SIG-M5 (cell line): ENCODE measurements at places on chromosomes 5 and 9.
A peak's percentile ranks its signal among the peaks of the same experiment; 100 is the strongest.

- DNase-seq = no peak
Measured at GRCh38 chr9:31582071-31582470, 802.4 kb upstream of the ACO1 start.

GRCh38 chr5:139243425-139243970 is 45.3 kb upstream of the SIL1 start:
- DNase-seq = no peak

DNA sequence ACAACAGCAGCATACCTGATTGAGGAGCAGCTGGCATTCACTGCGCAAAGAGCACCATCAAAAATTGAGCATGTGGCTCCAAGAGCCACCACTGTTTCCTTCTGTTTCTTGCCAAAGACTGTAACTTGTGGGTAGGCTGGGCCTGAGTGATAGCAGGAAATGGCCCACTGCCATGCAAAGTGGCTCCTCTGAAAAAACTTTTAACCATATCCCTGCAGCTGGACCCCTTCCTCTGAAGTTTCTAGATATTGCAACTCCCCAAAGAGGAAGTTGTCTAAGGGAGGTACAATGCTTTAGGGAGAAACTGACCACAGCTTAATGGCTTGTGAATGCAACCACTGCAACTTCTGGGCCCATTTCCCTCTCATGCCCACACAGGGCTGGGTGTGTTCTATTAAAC is 355.4 kb upstream of the PDE4D start:
- peak; percentile 97 for DNase-seq

DNA sequence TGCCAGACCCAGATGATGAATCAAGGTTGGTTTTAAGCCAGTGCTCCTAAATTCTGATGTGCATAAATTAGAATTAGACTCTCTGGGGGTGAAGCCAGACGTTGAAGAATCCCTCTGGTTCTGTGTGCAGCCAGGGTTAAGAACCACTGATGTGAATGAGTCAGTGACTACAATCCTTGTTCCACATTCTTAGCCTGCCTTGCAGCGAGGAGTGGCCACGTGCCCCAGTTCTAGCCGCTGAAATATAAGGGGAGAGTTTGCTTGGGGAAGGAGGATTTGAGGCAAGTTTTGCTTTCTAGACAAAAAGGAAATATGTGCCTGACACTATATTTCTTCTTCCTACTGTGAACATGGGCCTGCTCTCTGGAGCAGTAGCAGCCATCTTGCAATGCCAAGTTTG is 34.2 kb upstream of the MSH3 start:
- DNase-seq = no peak

GRCh38 chr5:154202379-154203260 is 12.1 kb downstream of the GALNT10 start:
- no peak for DNase-seq

DNA sequence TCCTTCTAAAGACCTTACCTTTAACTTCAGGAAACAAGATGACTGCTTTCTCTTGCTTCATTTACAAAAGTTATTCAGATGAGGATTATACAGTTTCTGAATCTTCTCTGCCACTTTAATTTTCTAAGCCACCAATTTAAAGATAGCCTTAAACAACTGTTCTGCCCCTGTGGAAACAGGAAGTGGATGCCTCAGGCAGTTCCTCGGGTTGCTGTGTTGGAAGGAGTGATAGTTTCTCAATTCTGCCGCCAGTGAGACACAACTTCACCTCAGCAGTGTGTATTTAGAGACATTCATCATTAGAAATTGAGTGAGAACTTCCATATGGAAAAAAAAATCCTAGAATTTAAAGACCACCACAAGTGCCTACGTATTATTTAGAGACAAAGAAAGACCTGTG is 475.1 kb upstream of the WWC1 start:
- DNase-seq = no peak

DNA sequence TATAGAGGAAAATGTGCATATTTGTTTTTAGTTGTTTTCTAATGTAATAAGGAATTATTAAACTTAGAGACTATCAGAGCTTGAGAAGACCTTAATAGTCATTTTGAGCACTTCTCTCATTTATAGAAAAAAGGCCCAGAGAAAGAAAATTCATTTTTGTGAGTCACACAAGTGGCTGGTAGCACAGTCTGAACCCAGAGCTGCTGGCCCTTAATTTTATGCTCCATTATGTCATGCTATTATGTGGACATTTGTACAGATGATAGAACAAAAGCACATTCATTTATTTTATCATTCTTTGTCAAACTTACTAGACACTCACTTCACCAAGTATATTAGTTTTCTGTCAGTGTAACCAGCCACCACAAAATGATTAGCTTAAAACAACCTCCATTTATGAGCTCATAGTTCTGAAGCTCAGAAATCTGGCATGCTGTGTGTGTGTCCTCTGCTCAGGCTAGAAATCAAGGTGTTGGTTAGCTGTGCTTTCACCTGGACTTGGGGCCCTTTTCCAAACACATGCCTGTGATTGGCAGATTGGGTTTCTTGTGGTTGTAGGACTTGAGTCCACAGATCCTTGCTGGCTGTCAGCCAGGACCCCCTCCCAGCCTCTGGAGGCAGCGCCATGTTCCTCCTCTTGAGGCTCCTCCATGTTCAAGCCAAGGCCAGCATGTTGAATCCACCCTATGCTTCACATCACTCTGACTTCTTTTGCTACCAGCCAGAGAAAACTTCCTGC is 188.9 kb downstream of the ARHGAP26 start:
- DNase-seq = no peak

- no peak for DNase-seq
Measured at GRCh38 chr5:179801304-179802206, 5.1 kb downstream of the MGAT4B start.
